ENCODE measurements at places on chromosomes 1 and 21.

DNA sequence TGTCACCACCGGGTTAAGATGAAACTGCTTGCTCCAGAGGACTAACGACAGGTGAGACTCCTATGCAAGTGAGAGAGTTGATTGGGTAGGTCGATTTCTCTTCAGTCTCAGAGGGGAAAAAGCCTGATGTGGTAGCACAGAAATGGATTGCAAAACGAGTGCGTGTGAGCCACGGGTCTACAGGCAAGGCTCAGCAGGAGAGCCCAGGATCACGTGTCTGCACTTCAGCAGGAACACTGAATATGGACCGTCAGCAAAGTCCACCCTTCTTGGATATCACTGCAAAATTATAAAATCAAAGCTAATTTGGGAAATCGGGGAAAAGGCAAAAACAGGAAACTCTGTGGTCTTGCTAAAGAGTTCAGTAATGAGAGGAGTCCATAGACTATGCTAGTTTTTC lies 107.7 kb upstream of the ZNF648 start:
- no peak for DNase-seq

GRCh38 chr1:3315399-3316339 lies 138.8 kb upstream of the ARHGEF16 start:
- no peak for DNase-seq

GRCh38 chr1:177848577-177848976 lies 121.3 kb downstream of the SEC16B start:
- DNase-seq = no peak

DNA sequence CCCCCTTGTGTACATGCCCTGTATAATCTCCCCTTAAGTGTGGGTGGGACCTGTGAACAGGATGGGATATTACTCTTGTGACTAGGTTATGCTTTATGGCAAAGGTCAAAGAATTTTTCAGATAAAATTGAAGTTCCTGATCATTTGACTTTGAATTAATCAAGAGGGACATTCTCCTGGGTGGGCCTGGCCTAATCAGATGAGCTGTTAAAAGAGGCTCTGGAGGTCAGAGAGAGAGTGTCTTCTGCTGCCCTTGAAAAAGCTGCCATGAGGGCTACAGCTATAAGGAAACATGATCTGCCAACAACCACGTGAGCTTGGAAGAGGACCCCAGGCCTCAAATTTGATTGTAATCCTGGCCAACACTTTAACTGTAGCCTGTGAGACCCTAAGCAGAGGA lies 125.6 kb upstream of the CSF3R start:
- no peak for DNase-seq

DNA sequence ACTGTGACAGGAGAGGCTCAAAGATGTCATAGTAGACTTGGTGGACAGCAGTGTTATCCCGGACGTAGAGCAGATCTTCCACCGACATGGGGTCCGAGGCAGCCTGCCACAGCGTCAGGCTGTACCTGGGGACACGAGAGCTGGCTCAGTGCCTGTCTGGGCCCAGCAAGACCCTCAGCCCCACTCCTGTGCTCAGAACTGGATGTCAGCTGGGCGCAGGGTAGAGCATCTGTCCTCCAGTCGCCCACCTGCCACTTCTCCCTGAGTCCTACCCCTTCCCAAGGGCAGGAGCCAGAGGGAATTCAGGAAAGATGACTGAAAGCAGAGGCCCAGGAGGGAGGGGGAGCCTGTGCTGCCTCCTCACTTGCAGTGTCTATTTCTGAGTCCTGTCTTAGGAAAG lies 11.7 kb downstream of the FAM151A start:
- no peak for DNase-seq

All from stimulated activated CD4-positive, alpha-beta T cell treated with anti-CD3 and anti-CD28 coated beads, TNF-alpha, amount 100 ng/mL, for 4 hours (primary cell).